ENCODE measurements at places on chromosomes 16 and 17.

DNA sequence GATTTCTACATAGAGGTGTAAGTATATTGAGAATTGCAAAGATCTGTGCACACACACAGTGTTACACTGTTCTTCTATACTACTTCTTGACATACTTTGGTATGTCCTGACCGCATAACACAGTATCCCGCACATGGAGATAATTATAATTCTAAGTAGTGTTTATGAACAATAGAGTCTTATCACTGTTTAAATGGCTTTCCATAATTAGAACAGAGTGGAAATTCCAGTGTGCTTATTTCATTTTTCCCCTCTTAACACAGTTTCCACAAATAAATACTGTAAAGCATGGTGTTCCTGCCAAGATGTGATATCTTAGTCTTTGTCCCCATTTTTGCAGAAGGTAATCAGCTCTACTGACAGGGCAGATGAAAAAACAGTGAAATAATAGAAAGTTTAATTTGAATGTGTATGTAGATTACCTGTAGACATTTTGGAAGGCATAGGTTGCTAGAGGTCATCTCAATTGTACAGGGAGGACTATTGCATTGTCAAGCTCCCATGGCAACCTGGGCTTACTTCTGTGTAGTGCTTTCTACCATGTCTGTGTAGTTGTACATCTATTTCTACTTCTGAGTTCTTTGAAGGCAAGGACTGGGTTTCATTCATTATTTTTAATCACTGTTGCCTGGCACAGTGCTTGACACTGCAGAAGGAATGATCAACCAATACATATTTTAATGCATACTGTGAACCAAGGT is 10.1 kb upstream of the KRT28 start:
- DNase-seq = no peak

GRCh38 chr17:50920891-50921586 is 54.9 kb upstream of the TOB1 start:
- no peak for DNase-seq

- no peak for DNase-seq
Observed at GRCh38 chr16:27286451-27286850, 17.9 kb upstream of the NSMCE1 start.

DNA sequence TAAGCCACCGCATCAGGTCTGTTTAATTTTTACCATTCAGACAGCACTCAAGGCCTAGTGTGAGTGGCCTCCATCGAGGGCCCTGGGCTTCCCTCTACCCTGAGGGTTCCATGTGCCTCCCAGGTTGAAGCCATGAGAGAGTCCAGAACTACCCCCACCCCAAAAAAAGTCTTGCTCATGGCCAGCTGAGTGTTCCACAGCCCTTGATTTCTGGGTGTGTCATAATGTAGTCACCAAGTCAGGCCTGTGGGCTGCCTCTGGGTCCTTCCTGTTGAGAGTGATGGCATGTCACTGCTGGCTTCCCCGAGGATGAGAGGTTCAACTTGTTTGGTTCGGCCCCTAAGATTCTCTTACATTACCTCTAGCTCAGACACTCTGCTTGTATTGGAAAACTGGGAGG is 100.6 kb downstream of the PITPNC1 start:
- DNase-seq = no peak

GRCh38 chr16:74580833-74581232 is 26.1 kb downstream of the GLG1 start:
- DNase-seq = no peak

GRCh38 chr16:46774743-46775177 is 26.6 kb upstream of the MYLK3 start:
- no peak for DNase-seq

DNA sequence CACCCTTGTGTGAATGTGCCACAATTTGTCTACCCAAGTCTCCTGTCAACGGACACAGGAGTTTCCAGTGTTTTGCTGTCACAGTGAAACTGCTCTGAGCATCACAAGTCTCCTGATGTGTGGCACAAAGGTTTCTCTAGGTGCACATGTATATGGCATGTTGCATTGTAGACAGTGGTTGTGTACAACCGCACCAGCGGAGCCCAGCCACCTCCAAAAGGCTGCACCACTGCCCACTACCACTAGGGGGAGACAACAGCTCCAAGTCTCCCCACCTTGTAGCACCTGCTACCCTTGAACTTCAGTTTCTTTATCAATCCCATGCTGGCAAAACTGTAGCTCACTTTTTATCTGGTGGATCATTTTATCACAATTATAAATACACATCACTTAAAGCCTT is 95.5 kb upstream of the ZNF469 start:
- no peak for DNase-seq

- peak; percentile 13 for DNase-seq
Observed at GRCh38 chr17:7314719-7315569, at the start of gene GPS2. GPS2 (minus strand) TSS chr17:7315360; CDS start chr17:7315052, 308 bp downstream.

DNA sequence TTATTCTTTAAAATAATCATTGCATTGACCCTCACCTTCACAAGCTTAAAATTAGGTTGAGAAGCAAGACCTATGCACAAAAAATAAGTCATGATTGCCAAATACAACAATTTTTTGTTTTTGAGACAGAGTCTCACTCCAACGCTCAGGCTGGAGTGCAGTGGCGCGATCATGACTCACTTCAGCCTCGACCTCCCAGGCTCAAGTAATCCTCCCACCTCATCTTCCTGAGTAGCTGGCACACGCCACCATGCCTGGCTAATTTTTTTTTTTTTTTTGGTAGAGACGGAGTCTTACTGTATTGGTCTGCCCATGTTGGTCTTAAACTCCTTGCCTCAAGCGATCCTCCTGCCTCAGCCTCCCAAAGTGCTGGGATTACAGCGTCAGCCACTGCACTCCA is 24.2 kb downstream of the ZNF652 start:
- DNase-seq = no peak

- DNase-seq = no peak
Observed at GRCh38 chr17:16923904-16924695, 47.8 kb downstream of the TNFRSF13B start.

DNA sequence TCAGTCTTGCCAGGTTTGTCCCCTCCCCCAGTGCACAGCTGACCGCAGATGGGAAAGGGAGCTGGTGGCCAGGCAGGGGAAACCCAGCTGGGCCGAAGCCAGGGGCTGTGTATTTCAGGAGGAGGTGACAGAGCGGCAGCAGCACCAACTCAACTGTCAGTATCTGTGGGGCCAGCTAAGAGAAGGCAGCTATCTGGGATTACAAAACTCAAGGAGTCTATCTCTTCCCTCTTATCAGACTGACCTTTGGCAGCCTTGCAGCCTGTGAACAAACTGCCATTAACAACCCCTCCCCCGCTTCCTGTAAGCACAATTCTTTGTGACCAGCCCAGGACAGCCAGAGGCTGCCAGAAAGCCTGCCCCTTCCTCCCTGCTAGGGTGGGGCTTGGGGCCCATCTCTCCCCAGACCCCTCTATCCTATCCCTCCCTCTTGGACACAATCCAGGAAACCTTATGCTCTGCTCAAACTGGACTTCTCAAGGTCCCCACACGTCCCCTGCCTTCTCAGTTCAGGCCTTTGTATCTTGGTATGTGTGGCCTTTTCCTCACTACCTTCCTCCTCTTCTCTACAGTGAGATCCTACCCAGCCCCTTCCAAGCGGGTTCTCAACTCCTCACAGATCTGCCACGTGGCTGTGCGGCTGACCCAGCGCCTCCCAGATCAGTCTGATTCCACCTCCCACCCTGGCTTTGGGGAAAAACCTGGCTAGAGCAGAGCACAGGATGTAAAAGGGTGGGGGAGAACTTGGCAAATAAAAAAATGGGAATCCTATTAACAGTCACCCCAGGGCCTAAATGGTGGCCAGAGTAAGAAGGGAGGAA is 10.5 kb downstream of the ST3GAL2 start:
- DNase-seq = no peak

- peak; percentile 26 for DNase-seq
Observed at GRCh38 chr16:58487566-58488351, 12.2 kb upstream of the NDRG4 start.

DNA sequence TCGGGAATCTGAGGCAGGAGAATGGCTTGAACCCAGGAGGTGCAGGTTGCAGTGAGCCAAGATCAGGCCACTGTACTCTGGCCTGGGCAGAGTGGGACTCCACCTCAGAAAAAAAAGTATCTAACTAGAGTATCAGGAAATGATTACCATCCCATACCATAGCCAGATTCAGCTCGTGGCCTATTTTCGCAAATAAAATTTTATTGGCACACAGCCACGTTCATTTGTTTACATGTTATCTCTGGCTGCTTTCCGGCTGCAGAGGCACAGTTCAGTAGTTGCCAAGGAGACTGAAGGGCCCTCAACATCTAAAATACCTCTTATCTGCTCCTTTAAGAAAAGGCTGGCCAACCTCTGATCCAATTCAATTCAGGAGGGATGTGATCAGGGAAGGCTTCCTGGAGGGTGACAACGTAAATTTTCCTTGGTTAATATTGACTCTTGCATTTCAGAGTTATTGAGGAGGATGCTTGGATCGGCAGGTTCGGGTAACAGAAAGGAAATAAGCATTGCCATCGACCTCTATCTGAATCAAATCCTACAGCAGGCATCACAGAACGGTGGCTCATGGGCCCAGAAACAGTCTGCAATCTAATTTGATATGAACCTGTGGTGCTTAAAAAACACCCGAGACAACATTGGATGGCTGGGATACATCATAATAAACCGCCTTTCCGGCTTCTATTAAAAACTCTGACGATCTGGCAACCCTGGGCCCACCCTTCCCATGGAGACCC is 73.8 kb downstream of the XYLT1 start:
- peak; percentile 88 for DNase-seq

- no peak for DNase-seq
Observed at GRCh38 chr17:45869676-45870341, 24.5 kb upstream of the MAPT start.

DNA sequence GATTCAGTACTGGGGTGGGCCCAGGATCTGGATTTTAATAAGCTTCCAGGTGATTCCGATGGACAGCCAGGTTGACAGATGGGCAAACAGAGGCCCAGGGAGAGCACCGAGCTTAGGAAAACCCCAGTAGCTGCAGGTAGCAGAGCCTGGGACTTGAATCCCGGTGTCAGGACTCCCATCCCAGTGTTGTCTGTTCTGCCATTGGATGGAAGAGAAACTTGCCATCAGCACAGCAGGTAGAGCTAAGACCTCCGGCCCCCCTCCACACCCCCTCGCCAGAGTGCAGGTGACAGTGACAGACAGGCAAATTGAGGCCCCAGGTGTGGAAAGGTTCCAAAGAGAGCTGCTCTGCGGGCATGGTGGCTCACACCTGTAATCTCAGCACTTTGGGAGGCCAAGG is 12.4 kb downstream of the KATNB1 start:
- DNase-seq = no peak

DNA sequence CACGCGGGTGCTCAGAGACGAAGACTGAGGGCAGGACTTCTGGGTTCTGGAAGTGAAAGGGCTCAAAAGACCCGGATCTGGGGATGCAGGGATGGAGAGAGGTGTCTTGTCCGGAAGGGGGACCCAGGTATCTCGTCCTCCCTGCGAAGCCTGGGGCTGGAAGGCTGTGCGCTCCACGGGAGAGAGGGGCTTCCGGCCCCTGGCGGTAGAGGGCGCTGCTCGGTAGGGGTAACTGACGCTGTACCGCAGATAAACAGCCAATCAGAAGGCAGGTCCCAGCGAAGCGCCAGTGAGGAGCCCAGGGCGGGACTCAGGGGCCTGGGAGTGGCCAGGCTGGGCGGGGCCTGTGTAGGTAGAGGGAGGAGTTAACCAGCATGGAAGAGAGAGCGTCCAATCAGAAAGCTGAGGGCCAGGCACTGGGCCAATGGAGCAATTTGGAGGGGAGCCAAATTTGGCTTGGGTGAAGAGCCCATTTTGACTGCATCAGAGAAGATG is 804 bp downstream of the TGFB1I1 start:
- peak; percentile 90 for DNase-seq

DNA sequence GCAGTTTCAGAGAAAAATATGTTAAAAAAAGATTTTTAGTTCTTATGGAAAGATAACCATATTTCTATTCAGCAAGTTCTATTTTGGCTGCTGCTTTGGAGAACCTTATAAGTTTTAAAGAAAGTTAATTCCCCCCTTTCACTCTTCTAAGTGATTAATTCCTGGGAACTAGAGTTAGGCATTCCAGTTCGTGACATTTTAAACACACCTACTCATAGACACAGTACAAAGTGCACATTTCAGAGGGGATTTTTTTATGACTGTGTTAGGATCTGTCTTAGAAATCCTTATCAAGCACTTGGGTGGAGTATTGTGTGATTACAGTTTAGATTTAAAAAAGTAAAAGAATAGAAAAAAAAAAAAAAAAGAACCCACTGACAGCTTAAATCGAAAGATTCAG is 3.5 kb upstream of the CDH11 start:
- no peak for DNase-seq

Data from NCI-H1436 treated with DMSO at 0.1 percent for 48 hours (cell line).